ENCODE measurements at places on chromosomes 5 and 9.

DNA sequence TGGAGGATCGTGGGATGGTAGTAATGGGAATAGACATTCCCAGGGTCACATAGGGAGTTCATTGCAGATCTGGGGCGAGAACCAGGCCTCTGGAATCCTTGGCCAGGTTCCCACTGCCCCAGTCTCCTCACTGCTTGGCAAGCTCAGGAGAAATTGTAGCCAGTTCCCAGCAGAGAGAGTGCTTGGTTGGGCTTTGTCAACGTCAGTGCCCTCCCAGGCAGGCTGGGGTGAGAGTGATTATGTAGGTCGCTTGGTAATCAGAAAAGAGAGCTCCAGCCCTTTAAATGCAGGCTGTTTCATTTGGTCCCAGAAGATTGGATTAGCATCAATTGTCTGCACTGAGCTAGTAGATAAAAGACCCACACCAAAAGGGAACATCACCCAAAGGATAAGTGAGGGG, 51.8 kb upstream of the GALNT10 start:
- no peak for DNase-seq

DNA sequence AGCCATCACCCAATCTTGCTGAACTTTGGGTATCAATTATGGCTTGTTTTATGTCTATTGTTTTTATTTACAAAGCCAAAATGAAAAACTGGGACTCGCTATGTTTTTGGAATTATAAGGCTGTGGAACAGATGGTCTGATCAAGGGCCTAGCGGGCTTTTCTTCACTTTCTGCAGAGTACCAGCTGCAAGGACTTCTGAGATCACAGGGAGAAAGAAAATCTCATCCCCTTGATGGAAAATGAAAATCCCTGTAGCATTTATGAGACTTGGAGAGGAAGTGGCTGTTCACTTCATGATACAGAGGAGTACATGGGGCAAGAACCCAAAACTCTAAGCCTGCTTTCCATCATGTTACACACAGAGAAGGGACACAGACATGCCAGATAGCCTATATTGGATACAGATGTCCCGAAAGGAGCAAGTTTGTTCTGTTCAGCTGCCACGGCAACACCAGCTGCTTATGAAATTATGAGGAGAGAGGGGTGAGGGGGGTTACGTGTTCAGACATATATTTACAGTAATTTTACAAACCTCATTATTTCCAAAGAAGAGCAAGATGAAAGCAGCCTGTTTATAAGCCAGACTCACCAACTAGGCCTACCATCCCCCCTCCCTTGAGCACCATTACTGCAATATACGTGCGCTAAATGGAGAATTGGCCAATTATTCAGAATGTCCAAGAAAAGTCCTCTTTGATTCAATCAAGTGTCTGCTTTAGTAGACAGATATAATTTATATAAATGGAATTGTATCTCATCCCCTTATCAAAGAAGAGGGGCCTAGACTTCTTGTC, 220.0 kb downstream of the MARCHF11 start:
- DNase-seq = no peak

DNA sequence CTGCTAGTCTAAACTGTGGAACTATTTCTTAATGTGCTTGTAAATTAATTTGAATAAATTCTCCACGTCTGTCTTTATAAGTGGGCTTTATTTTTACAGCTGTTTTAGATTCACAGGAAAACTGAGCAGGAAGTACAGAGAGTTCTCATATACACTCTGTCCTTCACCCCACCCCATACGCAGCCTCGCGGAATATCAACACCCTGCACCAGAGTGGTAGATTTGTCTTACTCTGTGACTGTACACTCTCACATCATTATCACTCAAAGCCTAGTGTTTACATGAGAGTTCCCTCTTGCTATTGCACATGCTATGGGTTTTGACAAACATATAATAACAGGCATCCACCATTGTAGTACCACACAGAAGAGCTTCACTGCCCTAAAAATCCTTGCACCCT, 179.7 kb upstream of the DAB2 start:
- DNase-seq = no peak

- no peak for DNase-seq
Observed at GRCh38 chr5:150307617-150308426, 5.1 kb upstream of the ARSI start.

DNA sequence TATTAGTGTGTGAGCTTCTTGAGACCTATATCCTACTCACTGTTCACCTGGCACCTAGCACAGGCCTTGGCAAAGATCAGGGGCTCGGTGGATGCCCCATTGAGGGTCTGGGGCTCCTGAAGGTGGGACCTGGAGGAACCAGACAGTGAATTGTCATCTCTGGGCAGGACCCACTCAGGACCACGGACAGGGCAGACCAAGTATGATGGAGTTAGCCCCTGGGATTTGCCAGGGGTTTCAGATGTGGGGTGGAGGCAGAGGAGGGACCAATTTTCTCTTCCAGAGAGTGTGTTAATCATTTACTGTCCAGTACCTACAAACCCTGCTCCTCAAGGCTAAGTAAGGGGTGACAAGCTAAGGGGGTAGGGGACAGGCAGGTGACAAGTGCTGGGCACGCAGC, 29.3 kb upstream of the TBC1D2 start:
- DNase-seq = no peak

- DNase-seq = no peak
Observed at GRCh38 chr9:69370430-69370829, 45.4 kb downstream of the ENTREP1 start.

DNA sequence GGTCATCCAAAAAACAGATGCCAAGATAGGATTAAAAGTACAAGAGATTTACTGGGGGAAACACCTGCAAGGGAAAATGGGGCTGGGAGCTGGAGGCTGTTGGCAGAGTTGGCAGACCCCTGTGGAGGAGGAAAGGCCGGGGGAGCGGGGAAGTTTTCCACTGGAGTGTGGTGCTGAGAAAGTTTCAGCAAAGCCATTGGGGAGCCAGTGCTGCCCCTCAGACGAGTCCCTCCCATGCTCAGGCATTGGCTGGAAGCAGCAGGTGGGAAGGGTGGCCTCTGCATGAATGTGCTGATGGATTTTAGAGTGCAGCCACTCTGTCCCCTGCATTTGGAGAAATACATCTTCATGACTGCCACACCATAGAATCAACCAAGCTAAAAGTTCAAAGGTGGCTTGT, 52.8 kb downstream of the TTC1 start:
- no peak for DNase-seq

- DNase-seq = no peak
Observed at GRCh38 chr5:143582176-143582575, 178.7 kb upstream of the NR3C1 start.

DNA sequence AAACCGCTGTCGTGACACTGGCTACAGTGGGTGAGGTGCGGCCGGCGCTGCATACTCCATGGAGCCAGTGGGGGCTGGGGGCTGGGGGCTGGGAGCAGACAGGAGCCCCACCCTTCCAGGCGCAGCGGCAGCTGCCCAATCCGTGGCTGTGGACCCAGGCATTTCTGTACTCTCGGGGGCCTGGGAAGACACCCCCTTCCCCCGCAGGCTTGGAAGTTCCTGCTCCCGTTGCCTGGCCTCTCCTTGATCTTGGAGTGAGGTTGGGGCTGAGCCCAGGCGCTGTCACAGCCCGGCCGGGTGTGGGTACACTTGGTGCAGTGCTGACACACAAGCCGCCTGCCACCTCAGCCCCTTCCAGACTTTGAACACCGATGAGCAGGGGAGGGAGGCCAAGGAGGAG, 27.7 kb upstream of the GGTA1 start:
- no peak for DNase-seq

DNA sequence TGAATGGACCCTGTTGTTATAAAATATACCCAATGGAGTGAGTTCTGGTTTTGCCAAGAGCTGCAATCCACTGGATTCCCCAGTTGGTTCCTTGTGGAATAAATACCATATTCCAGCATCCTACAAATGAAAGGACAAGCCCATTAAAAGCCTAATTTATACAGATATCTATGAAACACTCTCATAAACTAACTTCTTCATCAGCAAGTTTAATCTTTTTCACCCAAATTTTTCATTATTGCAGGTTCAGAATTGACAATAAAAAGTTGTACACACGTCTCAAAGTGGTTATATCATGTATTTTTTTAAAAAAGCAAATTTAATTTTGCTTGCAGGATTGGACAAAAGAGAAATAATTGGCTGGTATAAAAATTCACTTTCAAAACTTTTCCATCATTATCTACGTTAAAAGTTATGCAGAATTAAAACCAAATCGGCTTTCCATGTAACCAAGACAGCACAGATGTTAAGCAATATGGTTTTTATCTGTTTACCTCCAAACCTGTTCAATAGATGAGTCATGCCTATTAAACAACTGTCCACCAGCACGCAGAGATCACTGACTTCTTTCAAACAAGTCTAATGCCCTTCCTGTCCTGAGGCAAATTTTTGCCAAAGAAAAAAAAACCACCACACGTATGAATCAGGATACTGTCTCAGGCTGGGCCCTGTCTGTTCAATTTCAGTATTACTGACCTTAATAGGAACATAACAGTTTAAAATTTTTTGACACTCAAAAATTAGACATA, 42.5 kb downstream of the CEMIP2 start:
- no peak for DNase-seq

GRCh38 chr9:110842169-110842568, 173.6 kb downstream of the MUSK start:
- no peak for DNase-seq

GRCh38 chr5:141864371-141865370, 13.5 kb downstream of the PCDH1 start:
- DNase-seq = no peak

DNA sequence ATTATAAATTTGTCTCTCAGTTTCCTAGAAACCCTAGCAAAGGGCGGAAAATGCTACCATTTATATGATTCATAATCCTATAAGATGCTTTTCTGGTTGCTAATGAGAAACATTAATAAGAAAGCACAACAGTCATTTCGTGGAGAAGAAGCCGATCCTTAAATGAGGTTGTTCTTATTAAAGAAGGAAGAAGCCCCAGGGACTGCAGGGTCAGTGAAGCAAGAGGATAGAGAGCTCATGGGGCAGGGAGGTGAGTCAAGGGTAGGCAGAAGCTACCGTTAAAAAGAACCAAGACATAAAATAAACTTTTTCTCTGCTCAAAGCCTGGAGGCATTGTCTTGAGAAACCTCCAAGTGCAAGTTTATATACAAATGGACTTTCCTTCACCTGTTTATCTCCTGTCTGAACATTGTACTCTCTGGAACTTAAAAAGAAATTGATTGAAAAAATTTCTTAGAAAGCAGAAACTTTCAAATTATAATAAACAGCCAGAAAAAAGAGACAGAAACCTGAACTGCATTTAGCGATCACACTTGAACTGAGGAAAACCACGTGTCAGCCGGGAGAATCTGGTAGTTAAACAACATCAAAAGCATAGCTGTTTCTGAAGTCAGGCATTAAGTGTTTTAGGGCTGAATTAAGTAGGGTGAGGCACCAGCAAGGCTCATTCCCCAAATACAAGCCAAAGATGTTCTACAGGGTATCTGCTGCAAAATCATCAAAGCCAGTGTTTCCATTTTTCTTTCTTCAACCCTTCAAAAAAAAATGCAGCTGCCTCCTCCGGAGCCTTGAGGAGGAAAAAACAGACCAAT, 21.9 kb downstream of the HTR4 start:
- no peak for DNase-seq

GRCh38 chr5:101843055-101843454, 453.0 kb downstream of the SLCO4C1 start:
- DNase-seq = no peak

DNA sequence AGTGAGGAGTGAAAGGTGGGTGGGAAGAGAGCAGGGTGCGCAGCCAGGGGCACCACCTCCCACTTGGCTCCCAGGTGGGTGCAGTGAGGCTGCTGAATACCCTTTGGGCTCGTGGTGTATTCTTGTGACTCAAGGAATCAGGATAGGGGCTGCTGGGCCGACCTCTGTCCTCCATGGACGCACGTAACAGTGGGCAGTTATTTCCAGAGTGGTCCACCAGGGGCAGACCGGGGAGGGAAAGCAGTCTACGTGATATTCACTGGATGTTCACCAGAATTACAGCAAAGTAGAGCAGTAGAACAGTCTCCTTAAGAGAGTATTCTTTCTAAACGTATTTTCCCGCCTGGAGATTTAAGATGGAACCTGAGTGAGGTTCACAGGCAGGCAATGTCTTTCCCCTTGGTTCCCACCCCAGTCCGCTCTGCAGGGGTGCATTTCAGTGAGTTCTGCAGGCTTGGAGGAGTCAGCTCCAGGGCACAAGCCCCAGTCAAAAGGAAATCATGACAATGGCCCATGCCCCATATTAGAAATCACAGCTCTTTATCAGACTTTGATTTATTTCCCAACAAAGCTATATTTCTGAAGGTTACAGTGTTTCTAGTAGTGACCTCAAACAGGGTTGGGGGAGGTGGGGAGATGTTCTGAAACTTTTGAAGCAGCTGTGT, 88.7 kb downstream of the SYK start:
- DNase-seq = no peak

DNA sequence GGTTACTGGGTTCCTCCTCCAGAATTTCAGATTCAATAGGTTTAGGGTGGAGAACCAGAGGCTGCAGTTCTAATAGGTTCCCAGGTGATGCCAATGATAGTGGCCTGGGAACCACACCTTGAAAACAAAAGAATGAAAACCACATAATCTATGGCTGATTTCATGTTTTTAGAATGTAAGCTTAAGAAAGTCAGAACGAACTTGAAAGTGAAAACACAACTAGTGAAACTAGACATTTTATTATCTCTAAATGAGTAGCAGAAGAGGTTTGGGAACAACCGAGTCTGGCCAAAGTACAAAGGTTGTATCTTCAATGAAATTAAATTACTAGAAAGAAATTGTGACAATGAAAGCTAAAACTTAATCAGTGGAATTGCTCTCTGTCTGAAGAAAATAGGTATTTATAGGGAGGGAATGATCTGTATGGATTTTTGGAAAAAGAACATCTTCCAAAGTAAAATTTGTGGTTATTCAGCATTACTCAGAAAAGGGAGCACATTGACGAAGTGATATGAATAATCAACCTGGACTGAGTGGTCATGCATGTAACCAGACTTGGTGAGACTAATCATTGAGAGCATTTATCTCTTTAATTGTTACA, 24.9 kb upstream of the CEP120 start:
- DNase-seq = no peak

- DNase-seq = no peak
Observed at GRCh38 chr5:141686648-141687416, 4.8 kb upstream of the ARAP3 start.

- no peak for DNase-seq
Observed at GRCh38 chr5:165631235-165631634, 2125.8 kb downstream of the MAT2B start.

GRCh38 chr9:109286981-109287380, 33.9 kb downstream of the EPB41L4B start:
- no peak for DNase-seq

DNA sequence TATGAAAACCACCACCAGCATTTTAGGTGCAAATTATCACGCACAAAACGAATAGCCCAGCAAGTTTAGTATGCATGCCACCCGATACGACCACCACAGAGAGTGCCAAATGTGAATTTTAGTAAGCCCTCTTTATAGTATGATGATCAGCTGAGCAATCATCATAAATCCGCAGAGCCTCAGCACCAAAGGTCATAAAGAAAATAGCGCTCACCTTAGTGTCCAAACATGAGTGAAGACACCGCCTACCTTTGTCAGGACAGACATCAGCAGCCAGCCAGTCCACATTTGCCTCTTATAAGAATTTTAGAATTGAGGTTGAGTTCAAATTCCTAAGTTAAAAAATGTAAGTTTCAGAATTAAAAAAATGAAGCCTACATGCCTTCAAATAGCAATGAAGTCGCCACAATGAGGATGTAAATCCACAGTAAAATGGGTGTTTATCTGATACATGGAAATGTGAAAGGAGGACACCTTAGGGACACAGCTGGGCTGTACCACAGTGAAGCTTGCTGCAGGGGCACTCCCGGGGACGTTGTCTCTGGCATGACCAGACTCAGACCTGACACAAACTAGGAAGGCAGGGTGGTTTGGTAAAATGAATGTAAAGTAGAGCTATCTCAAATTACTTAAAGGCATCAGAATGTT, 149.0 kb downstream of the AUH start:
- DNase-seq = no peak

All from stimulated activated CD8-positive, alpha-beta memory T cell treated with anti-CD3 and anti-CD28 coated beads, Interleukin-15, amount 100 ng/mL, for 24 hours (primary cell).